ENCODE measurements at places on chromosomes 16 and 17.

DNA sequence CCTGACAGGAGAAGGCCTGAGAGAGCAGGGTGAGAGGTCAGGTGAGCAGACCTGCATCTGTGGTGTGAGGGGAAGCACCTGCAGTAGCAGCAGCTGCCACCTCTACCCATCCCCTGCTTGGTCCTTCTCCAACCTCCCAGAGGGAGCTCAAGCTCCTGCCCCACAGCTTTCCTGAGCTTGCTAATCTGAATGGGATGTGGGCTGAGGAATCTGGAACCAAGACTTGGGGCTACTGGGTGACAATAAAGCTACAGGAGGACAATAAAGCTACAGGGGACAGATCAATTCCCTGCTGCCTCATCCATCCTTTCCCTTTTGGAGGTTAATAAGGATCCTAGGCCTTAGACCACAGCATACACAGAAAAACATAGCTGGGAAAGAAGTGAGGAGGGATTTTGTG is 4.9 kb upstream of the TBX4 start:
- no peak for DNase-seq

DNA sequence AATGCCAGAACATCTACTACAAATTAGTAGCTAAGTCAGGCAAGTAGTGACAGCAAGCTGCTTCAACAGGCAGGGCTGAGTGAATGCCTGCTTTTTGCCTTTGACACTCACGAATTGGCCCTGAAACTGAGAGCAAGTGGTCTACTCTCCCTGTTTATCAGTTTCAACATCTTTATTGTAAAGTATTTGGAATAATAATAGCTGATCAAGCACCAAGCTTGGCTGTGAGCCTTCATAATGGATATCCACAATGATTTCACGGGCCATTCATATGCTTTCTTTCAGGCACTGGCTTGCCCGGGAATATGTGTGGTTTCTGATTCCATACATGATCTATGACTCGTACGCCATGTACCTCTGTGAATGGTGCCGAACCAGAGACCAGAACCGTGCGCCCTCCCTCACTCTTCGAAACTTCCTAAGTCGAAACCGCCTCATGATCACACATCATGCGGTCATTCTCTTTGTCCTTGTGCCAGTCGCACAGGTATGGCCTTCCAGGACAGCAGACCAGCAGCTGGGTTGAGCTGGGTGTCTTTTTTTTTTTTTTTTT is 5.2 kb downstream of the TLCD3A start:
- no peak for DNase-seq

GRCh38 chr16:4683255-4684057 is 9.9 kb upstream of the NUDT16L1 start:
- no peak for DNase-seq

DNA sequence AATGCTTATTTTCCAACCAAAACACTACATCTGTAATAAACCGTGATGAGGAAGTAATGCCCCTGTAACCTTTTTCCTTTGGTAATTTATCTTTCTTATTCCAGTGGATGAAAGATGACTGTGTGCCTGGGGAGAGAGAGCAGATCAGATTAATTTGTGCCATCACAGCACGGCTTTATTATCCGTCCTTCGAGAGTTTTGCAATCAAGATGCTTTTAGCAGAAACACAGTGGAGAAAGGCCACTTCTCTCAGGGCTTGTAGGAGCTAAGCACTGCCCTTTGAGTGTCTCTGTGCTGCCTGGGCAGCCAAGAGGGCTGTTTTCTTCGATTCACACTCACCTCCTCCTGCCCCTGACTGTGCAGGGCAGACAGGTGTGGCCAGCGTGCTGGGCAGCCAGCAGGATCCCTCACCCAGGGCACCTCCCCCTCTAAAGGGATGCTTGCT is 190.2 kb downstream of the PRKCA start:
- DNase-seq = no peak

GRCh38 chr17:39703913-39704312 is 4.0 kb downstream of the ERBB2 start:
- DNase-seq = no peak

- DNase-seq = no peak
Measured at GRCh38 chr16:12089492-12090150, 113.1 kb downstream of the SNX29 start.

GRCh38 chr17:55086635-55087058 is 118.1 kb downstream of the STXBP4 start:
- DNase-seq = no peak

DNA sequence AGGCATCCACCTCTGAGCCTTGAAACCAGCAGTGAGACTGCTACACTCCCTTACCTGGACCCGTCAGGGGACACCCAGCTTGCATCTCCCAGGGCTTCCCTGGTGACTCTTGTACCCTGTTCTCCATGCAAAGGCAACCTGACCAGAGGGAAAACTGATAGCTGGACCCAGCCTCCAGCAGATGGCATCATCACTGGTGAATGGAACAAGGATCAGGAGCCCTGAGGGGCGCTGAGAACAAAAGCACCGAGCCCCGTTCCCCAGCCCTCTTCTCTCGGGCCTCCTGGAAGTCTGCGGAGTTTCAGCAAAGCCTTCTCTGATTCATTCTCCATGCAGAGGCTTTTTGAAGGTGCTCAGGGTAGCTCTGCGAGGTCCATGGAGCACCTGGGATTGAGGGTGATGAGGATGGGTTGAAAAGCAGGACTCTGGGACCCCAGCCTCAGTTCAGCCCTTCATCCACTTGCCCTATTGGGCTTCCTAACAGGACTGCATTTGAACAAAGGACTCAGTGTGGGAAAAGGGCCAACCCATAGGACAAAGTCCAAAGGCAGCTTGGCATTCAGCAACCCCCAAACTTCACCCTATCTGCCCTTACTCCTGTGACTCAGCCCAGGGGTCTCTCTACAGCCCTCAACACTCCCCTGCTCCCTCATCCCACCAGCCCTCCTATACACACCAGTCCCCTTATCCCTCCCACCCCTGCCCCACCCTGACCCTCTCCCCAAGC is 45.0 kb upstream of the LHX1 start:
- no peak for DNase-seq

GRCh38 chr16:77788181-77789084 is at the start of gene VAT1L:
TSS of gene VAT1L (plus strand) at chr16:77788564. CDS start at chr16:77788683, 119 bp downstream.
- DNase-seq = peak; percentile 28

DNA sequence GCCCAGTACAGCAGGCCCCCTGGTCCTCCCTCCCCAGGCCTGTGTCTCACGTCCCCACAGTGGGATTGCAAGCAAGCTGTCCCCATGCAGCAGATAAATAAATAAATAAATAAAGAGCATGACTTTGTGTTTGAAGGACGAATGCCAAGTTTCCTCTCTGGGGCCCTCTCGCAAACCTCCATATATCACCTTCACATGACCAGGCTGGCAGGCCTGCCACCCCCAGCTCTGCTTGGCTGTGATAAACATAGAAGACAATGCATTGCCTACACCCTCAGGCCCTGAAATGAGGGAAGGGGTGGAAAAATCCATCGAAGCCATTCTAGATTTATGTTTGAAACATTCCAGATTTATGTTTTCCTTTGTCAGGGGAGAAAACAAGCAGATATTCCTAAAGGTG is 107.3 kb downstream of the CCT6B start:
- DNase-seq = no peak

- DNase-seq = no peak
Measured at GRCh38 chr16:12925026-12925800, 23.8 kb downstream of the SHISA9 start.

DNA sequence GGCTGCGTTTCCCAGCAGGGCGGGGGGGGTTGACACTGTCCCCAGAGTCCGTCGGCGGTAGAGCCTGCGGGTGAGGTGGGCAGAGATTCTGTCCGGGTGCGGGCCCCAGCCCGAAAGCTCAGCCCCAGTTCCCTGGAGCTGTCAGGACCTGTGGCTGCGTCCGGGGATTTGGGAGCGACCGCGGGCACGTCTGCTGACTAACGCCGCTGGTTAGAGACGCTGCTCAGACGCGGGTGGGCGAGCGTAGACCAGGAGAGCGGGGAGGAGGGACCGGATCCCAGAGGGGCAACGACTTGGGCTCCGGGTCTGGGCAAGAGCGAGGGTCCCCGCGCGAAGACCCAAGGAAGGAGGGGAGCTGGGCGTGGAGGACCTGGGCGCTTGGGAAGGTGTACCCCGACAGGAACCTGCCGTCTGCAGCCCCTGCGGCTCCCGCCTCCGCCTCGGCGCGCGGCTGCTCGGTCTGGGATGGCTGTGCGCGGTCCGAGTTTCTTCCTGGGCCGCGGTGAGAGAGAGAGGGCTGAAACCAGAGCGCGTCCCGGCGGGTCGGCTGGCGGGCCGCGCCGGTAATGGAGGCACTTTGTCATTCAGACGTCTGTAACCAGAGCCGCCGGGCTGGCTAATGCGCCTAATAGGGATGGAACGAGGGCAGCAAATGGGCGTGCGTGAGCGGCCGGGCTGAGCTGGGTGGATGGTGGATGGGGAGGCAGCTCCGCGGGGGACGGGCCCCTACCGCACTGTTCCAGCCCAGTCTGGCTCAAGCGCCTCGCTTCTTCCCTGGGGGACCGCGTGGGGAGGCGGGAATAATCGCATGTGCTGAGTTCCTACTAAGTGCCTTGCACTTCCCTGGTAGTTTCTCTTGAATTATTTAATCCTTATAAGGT is 2.3 kb downstream of the NGFR start:
- DNase-seq = no peak

DNA sequence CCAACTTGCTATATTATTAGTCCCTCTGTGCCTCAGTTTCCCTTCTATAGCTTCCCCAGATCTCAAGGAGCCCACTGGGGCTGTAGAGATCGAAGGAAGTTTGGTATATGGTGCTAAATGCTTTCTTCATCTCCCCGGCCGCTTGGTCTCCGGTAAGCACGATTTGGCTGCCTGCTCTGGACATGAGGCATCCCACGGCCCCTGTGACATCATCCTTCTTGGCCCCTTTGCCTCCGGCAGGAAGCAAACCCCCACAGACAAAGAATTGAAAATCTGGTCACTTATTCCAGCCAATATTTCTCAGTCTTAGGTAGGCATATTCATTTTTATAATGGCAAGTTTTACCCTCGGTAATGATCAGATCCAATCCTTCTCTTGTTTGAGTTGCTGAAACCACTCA is 65.8 kb downstream of the WSCD1 start:
- no peak for DNase-seq

- DNase-seq = no peak
Measured at GRCh38 chr16:27346819-27347218, 33.0 kb downstream of the IL4R start.

GRCh38 chr16:2526135-2526534 is 5.1 kb downstream of the CEMP1 start:
- DNase-seq = no peak

GRCh38 chr17:76142039-76142584 is 1.1 kb upstream of the FOXJ1 start:
- DNase-seq = no peak

GRCh38 chr16:12646490-12647274 is 157.0 kb downstream of the CPPED1 start:
- DNase-seq = no peak

DNA sequence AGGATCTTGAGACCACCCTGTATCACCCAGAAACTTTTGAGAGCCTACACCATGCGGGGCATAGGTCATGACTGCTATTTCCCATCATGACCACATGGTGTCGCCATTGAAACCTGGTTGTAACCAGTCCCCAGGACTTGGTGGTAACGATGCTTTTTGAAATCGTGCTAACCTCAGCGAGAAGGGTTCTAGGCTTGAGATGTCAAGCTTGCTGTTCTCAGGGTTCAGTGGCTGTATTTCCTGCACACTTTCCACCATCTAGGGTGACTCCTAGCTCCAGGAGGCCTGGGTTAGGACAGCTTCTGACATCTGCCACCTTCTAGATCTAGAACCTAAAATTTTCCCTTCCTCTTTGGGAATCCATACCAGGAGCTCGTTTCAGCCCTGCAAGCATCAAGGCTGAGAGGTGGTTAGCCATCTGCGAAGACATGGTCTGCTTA is 13.0 kb upstream of the SPNS3 start:
- DNase-seq = peak; percentile 64

GRCh38 chr16:83958137-83958845 is 5.3 kb downstream of the OSGIN1 start:
- no peak for DNase-seq

- DNase-seq = no peak
Measured at GRCh38 chr17:57085448-57086068, 512 bp downstream of the AKAP1 start.

DNA sequence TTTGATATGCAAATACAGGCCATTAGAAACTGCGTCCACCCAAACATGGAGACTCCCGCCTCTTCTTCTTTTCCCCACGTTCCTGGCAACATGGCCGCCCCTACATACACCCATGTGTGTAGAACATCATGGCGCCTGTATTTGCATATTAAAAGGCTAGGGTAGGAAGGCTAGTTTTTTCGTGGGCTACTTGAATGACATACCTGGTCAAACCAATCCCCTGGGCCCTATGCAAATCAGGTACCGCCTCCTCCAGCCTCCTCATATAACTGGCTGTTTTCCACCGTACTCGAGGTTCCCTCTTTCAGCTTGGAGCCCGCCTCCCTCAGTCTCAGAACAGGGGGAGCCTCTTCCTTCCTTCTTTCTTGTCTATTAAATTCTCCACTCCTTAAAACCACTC is 840 bp upstream of the CD300LB start:
- no peak for DNase-seq

DNA sequence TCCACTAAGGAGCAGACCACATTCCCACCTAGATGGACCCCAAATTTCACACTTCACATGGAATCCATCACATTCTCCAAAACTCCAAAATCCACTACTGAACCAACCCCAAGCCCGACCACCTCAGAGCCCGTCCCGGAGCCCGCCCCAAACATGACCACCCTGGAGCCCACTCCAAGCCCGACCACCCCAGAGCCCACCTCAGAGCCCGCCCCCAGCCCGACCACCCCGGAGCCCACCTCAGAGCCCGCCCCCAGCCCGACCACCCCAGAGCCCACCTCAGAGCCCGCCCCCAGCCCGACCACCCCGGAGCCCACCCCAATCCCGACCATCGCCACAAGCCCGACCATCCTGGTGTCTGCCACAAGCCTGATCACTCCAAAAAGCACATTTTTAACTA is 1.6 kb downstream of the GP1BA start:
- no peak for DNase-seq

- DNase-seq = no peak
Measured at GRCh38 chr16:86680661-86681030, 102.3 kb downstream of the FOXL1 start.

- DNase-seq = no peak
Measured at GRCh38 chr16:82187829-82188228, 17.8 kb upstream of the MPHOSPH6 start.

DNA sequence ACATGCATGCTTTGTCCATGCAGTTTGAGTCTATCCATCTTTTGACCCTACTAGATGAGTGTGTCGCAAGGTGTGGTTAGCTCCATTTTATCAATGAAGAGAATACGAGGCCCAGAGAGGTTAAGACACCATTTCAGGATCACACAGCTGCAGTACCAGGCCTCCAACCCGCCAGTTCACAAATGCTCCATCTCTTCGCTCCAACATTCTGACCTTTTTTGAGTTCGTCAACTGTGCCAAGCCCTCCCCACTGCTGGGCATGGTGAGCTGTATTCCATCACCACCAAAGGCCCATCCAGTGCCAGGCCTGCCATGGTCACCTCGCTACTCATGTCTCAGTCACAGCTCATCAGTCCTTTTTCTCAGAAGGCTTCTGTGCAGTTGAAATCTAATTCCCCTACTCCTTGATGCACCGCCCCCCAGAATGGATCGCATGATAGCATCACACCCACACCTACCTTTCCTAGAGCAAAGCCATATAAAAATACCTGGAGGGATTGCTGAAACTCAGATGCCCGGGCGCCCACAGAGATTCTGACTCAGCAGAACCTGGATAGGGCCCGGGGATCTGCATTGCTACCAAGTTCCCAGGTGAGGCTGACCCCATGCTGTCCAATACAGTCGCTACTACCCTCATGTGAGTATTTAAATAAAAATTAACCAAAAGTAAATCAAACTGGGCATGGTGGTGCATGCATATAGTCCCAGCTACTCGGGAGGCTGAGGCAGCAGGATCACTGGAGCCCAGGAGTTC is 38.0 kb downstream of the ZNF423 start:
- no peak for DNase-seq

- DNase-seq = no peak
Measured at GRCh38 chr16:77359065-77359502, 75.8 kb downstream of the ADAMTS18 start.

All from renal cortex interstitium (tissue), 15 donors.